ENCODE measurements at places on chromosomes 5 and 9.

GRCh38 chr5:159337016-159337955 is 7.0 kb upstream of the IL12B start:
- peak; percentile 38 for DNase-seq

- DNase-seq = no peak
Observed at GRCh38 chr5:135667204-135667603, 88.4 kb upstream of the CXCL14 start.

- DNase-seq = no peak
Observed at GRCh38 chr5:848671-849111, 2.1 kb downstream of the ZDHHC11 start.

- no peak for DNase-seq
Observed at GRCh38 chr9:34562135-34562745, 27.3 kb downstream of the CNTFR start.

GRCh38 chr5:64147849-64148441 is 17.7 kb upstream of the RNF180 start:
- no peak for DNase-seq

- DNase-seq = no peak
Observed at GRCh38 chr9:97276310-97276852, 31.1 kb upstream of the CCDC180 start.

DNA sequence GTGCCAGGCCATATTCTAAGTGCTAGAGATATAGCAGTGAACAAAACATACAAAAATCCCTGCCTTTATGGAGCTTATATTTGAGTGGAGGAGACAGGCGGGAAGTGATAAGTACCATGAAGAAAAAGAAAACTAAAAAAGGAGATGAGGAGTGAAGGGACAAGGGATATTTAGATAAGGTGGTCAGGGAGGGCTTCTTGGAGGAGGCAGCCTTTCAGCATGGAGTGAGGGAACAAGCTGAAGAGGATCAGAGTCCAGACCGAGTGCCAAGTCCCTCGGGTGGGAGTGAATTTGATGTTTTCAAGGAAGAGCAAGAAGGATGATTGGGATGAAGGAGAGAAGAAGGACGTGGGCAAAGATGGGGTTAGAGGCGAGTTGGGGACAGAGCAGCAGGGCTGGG is 190.5 kb downstream of the FSTL4 start:
- DNase-seq = no peak

- no peak for DNase-seq
Observed at GRCh38 chr5:17951392-17952169, 317.3 kb downstream of the TAF11L14 start.

- no peak for DNase-seq
Observed at GRCh38 chr9:106864373-106865143, 1.6 kb downstream of the ZNF462 start.

DNA sequence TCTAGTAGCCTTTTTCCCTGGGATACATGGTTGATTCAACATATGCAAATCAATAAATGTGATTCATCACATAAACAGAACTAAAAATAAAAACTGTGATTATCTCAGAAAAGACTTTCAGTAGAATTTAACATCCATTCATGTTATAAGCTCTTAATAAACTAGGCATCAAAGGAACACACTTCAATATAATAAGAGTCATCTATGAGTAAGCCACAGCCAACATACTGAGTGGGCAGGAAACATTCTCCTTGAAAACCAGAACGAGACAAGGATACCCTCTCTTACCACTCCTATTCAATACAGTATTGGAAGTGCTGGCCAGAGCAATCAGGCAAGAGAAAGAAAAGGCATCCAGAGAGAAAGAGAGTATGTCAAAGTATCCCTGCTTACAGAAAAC is 239.9 kb downstream of the ATPSCKMT start:
- DNase-seq = no peak

DNA sequence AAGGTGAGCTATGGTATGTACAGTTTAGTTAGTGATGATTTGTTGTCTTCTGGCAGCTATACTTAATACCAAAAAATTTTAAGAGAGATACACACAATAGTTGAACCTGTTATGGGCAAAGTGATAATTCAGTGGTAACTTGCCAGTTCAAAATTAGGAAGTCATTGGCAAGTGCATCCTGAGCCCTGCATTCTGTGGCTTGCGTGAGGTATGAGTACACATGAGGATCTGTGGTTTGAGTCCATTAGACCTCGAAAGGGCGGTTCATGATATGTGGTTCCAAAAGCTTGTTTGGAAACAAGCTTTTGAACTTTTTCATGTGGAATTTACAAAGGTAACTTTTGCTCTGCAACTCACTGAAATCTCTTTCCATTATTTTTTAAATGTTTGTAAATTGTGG is 47.0 kb downstream of the GPR21 start:
- DNase-seq = no peak

DNA sequence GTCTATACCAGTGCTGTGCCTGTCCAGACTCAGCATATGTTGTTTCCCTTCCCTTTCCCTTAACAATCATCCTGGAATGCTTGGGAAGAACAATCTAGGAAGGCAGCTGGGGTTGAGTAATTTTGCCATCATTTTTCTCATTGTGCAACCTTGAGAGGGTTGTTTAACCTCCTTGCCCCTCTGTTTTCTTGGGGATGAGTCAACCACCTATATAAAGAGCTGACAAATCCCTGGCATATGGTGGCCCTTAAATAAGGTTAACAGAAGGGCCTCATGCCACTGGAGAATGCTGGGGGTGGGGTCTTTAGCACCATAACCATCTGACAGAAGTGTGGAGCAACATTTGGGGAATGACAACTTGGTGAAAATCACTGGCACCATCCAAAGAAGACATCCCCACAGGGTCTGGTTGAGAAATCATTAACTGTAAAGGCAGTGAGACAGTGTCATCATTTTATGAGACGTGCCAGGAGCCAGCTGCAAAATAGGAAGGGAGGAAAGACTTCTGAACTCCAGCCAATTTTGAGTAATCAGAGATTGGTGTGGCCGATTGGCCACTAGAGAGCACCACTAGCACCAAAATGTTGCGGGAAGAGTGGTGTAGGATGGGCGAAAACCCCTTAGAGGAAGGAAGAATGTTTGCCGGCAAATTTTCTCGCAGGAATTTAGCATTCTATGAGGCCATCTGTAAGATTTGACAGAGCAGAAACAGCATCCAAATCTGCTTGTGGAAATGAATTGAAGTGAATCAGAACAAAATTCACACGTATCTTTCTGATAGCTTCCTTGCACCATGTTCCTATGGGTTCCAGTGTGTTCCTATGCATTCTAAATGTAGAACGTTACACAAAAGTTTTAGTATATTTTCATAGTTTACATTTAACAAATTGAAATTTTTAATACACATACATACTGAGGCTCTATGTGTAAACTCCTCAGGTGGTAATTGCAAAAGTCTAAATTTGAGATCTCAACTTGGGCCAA is 113.8 kb downstream of the MSX2 start:
- no peak for DNase-seq

- DNase-seq = no peak
Observed at GRCh38 chr9:4686584-4686983, 7.2 kb downstream of the CDC37L1 start.

DNA sequence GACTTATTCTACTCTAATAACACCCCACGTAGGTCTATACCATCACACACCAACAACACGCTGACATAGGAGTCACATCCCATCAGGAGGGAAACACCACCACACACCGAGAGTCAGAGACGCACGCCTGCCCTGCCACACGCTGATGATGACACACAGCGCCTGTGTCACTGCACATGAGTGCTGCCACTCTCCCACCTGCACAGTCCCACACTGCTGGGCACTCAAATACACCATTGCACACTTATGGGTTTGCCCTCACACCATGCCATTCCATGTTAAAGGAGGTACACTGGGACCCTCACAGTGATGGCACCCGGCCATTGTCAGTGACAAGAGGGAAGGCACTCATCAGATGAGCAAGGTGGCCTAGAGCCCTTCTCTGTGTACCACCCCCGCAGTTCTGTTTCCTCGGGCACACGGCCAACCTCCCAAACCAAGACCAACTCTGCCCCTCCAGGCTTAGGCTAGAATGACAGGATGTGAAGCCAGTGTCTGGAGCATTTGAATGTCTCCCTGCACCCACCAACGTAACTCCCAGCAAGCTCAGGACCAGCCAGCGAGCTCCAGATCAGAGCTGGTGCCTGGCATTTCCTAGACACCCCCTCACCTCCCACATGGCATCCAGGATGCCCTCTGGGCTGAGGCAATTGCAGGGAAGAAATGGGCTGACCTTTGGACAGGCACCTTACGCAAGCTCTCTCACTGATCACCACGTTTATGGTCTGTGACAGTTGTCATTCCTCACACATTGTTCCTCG is 3.6 kb upstream of the CPLX2 start:
- no peak for DNase-seq

GRCh38 chr5:68334553-68334886 is 119.0 kb downstream of the PIK3R1 start:
- no peak for DNase-seq

GRCh38 chr5:10489810-10490426 is 48.2 kb downstream of the ROPN1L start:
- no peak for DNase-seq

DNA sequence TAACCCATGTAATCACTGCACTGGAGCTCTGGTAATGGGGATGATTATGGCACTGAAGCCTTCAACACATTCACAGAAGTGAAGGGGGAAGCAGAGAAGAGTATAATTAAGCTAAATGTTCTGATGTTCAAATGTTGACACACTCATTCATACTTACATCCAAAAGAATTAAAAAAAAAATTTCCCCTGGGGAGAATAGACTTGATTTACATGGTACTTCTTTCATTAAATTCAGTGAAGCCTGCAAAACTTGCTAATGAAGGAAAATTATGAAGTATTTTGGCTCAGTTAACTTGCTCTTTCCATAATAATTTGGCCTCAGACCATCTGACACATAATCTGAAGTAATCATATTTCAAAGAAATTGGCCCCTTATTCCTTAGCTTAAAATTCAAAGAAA is 428.8 kb downstream of the SH3GL2 start:
- no peak for DNase-seq

DNA sequence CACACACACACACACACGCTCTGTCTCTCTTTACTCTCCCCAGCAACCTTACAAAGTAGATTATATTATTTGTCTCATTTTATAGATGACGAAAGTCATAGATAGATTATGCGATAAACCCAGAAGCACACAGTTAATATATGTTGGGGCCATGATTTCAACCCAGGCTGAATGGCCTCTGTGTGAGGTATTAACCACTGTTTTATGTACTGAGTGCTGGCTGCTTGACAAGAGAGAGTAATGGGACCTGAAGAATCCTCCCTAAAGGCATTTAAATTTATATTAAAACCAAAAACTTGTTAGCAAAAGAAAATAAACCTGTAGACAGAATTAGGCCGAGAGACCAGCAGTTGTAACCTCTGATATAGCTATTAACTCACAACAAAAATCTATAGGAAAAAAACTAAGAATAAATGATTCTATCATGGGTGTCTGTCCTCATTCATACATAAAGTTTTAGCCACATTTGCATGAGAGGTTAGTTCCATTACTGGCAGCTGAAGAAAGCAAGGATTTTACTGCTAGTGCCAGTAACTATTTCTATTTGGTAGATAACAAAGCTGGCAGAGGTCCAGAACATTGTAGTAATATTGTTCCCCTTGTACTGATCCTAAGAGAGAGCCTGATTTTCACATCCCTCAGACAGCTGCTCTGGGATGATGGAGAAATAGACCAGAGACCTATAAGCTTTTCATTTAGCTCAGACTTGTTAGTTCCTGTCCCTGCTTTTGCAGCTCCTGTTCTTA is 250.9 kb downstream of the ADGRV1 start:
- no peak for DNase-seq

- peak; percentile 34 for DNase-seq
Observed at GRCh38 chr9:75265525-75265972, 177.2 kb downstream of the OSTF1 start.

GRCh38 chr5:180467989-180468731 is 26.0 kb upstream of the CNOT6 start:
- DNase-seq = no peak

- DNase-seq = no peak
Observed at GRCh38 chr5:124124711-124125229, 612.8 kb downstream of the CSNK1G3 start.

- DNase-seq = no peak
Observed at GRCh38 chr9:109811876-109812275, 31.9 kb downstream of the PALM2AKAP2 start.

- DNase-seq = no peak
Observed at GRCh38 chr5:138953387-138954256, 78.5 kb upstream of the LRRTM2 start.

- DNase-seq = no peak
Observed at GRCh38 chr9:122406070-122406890, 35.5 kb downstream of the PTGS1 start.

- DNase-seq = no peak
Observed at GRCh38 chr9:123266655-123267399, 1.6 kb downstream of the STRBP start.

GRCh38 chr5:84191281-84191680 is 193.4 kb downstream of the EDIL3 start:
- DNase-seq = no peak

- no peak for DNase-seq
Observed at GRCh38 chr5:59835800-59836199, 57.7 kb downstream of the PDE4D start.

- no peak for DNase-seq
Observed at GRCh38 chr9:10255758-10256157, 357.0 kb downstream of the PTPRD start.

DNA sequence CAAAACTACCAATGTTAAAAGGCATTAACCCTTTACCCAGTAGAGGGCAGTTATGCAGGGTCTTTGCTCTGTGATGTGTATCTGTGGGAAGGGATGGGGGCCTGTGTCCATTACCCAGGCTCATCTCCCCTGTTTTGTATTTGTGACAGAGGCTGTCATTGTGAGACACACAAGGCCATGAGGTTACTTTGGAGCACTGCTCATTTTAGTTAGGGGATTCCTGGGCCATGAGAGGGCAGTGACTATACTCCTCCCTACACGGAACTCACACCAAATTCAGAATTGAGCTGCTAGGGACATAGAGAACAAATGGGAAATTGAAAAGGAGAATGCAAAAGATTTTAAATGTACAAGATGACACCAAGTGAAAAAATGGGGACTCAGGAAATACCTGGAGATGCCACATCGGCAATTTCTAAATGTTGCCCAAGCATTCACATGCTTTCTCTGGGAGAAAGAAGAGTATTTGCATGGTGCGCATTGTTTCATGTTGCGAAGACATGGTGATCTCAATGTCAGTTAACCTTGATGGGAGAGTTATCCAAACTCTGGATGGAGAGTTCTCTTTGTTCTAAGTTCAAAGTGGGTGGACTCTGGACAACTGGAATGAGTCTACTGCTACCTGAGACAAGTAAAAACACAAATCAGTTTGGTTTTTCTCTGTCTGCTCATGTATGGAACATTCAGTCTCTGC is 32.5 kb downstream of the C9orf152 start:
- DNase-seq = no peak

GRCh38 chr5:180853848-180854176 is 7.3 kb downstream of the ZFP62 start:
- no peak for DNase-seq

Data from T follicular helper cell (primary cell).